ENCODE measurements at places on chromosomes 1 and 21.

GRCh38 chr1:51484591-51484990, 34.5 kb downstream of the EPS15 start:
- DNase-seq = no peak

DNA sequence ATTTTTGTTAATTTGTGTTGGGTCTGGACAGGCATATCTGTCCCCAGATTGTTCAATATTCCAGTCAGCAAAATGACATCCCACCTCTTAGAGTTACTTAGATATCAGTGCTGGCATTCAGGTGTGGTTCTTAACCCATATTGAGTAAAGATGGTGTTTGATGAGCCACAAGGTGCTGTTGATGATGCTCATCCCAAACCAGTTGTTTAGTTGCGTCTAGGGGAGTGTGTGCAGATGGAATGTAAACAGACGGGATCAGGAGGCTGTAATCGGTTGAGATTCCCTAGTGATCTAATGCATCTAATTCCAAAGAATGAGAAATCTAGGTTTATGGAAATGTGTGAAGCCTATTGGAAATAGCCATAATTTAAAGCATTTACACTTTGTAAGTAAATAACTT, 1.1 kb downstream of the HOOK1 start:
- DNase-seq = no peak

GRCh38 chr1:25468033-25468432, 37.3 kb downstream of the MACO1 start:
- DNase-seq = no peak

- no peak for DNase-seq
These were observed 181.6 kb downstream of the KIF26B start for GRCh38 chr1:245336149-245336983.

DNA sequence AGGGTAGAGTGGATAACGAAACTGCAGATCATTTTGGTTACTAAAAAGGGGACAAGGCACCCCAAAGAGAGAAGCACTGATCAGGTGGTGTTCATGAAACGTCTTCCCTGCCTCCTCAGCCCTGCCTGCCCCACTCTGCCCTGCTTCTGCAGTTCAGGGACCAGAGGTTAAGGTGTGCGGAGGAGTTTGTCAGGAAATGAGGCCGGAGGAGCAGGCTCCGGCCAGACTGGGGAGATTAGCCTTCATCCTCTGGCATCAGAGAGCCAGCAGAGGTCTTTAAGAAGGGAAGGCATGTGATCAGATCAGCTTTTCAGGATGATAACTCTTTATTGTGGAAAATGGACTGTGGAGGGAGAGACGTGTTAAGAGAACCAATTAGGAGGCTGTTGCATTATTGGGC, 291.9 kb upstream of the NR5A2 start:
- DNase-seq = no peak
